ENCODE measurements at places on chromosomes 5 and 9.

DNA sequence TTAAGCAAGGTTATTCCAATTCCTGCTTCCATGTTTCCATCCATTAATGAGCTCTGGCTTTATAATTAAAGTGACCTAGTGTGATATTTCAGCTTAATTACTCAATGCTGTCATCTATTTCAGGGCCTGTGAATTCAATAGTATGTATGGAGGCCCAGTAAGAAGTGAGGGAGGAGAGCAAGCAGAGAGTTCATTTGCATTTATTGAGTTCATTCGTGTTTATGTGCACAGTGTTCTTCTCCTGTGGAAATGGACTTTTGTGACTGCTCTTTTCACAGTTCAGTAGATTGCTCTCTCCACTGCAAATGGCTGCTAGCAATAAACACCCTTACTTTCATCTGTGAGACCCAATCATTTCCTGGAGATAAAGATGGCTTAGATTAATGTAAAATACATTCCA is 130.9 kb downstream of the CEMIP2 start:
- no peak for DNase-seq

DNA sequence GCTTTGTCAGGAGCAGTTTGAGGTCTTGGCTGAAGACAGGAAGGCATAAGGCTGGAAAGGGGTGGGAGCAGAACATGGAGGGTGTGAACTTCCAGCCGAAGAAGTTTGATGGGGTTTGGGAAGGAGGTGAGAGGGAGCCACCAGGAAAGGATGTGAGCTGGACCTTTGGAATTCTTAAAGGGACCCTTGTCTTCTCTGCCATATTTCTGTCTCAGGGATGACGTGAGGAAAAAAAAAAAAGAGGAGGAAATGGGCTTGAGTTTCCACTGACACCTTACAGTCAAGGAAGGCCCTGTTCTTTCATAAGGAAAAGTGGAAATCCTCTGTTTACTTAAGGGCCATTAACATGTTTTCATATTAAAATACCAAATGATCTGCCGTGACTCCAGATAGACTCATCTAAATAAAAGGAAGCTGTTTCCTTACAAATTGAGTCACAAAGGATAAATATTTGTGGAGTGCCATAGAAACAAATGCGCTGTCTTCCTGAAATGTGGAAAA is 132.1 kb downstream of the PALM2AKAP2 start:
- DNase-seq: no peak

- no peak for DNase-seq
Measured at GRCh38 chr5:136615251-136616119, 250.1 kb upstream of the TRPC7 start.

GRCh38 chr9:136518623-136519022 is 27.2 kb downstream of the NOTCH1 start:
- DNase-seq: no peak

- DNase-seq: no peak
Measured at GRCh38 chr9:25684321-25684720, 6.1 kb upstream of the TUSC1 start.

GRCh38 chr9:91660521-91660920 is 236.9 kb upstream of the NFIL3 start:
- no peak for DNase-seq

DNA sequence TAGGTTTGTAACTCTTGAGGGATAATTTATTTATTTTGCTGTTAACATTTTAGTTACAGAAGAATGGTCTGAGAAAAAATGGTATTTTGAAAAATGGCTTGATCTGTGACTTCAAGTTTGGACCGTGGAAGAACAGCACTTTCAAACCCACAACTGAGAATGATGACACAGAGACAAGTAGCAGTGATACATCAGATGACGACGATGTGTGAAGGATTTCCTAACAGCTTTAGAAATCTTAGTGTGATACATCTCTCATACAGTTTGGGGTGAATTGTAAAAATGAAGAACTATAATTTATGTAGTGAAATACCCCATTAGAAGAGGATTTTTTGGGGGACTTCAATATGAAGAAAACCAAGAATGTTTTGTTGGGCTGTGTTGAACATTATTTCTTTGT is 88.7 kb downstream of the GPBP1 start:
- no peak for DNase-seq

DNA sequence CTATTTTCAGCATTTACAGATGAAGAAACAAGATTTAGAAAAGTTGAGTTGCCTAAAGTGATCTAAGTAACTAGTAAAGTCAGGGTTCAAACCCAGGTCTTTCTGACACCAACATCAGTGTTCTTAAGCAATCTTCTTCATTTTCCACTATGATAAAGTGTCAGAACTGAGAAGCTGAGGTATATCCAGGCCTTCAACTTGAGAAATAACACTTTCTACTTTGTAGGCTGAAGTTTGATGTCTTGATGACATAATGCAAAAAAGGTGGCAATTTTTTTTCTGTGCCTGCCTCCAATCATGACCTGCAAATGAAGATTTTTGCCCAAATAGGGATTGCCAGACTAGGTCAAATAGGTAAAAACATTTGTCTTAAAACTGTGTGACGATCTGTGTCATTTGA is 81.3 kb downstream of the NR3C1 start:
- DNase-seq: no peak

DNA sequence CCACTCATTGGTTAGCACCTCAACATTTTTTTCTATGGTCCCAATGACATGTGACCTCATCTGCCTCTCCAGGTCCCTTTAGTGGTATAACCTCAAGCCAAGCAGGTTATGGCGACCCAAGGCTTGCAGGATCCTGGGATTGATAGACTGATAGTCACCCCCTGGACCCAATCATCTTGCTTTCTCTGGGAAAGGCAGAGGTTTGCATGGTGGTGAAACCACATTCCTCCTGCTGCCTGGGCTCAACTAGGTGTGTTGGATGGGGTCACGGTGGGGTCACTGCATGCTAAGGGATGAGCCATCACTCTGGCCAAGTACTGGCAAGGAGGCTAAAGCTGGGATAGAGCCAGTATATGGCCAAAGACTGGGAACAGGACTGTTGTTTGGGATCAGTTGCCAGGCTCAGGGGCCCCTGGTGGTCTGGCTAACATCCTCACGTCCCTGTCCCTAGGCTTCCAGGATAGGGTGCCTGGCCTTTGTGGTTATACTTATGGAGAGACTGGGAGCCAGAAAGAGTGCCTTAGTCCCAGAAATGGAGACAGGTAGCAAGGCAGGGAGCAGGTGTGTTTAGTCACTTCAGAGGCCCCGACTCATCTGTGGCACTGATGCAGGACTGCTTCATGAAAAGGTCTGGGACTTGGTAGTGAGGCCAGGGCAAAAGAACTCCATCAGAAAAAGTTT is 4.6 kb upstream of the SMIM32 start:
- DNase-seq: no peak

DNA sequence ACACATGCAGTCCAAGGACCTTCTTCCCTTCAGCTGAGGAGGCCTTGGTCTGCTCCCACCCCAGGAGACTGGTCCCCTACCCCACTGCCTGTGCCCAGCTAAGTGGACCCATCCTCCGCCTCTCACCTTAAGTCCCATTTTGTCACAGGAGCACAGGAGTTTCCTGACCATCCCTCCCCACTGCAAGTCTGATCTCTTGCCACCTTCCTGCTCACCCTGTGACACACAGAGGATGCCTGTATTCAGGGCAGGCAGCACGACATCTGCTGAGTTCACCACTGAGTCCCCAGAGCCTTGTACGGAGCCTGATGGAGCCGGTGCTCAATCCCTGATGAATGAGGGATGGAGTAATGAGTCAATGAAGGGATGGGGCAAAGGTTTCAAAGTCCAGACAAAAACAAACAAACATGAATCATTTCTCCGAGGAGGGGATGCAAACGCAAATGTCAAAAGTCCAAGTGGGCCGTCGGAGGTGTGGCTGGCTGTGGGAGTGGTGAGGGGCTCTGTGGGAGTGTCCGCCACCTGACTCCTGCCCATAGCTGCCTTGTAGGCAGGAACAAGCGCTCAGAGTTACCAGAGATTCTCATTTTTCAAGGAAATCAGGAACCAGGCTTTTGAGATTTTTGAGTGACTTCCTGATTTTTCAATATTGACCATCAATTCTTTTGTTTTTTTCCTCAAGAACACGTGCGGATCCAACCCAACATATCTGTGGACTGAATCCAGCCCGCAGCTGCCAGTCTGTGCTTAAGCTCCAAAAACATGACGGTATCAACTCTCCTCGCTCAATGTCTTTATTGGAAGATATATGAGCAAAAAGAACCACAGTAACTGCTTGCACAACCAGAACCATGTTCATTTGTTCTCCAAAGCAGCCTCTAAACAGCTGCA is 4.4 kb downstream of the RAPGEF1 start:
- DNase-seq: no peak
